Activated naive CD8-positive, alpha-beta T cell treated with anti-CD3 and anti-CD28 coated beads, Interleukin-2, amount 50 U/mL, for 24 hours (primary cell): ENCODE measurements at places on chromosomes 11 and 22.
A peak's percentile ranks its signal among the peaks of the same experiment; 100 is the strongest.

GRCh38 chr22:46941968-46942798 is 179.7 kb downstream of the TBC1D22A start:
- peak overlapping the region; percentile 2 for H3K27ac ChIP-seq
- no peaks in the 10 kb centered on the region for H3K4me1 ChIP-seq
- no peak overlapping the region for H3K4me3 ChIP-seq

DNA sequence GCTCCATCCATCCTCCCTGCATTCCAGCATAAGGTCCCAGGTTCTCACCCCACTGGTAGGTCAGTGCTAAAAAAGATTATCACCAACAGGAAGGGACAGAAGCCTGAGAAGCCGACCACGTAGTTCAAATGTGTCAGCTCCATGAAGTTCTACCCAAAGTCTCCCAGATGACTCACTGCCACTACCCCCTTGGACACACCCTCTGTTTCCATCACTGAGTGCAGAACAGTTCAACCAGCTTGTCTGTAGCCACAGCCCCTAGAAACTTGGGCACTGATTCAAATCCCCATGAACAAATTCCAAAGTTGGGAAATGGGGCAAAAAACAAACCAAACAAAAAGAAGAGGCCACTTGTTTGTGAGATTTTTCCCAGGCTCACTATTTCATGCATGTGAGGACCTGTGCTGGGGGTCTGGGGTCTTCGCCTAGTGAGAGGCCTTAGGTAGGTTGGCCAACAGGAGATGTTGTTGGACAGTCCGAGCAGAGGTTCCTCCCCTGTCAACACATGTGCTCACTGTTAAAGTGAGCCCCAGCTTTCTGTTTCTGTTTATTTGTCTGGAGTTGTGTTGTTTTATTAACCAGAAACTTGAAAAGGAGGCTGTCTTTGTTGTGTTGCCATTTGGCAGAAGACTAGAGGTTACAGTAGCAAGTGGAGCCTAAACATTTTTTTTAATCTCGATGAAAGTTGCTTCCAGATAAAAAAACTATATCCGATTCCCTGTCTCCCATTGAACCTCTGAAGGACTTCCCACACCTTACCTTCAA is 24.2 kb upstream of the FLI1 start:
- DNase-seq, result no peak
- no peak overlapping the region for H3K27ac ChIP-seq
- no peak overlapping the region for H3K4me3 ChIP-seq
- H3K27me3 ChIP-seq, result no peaks in the 10 kb centered on the region
- H3K4me1 ChIP-seq, result peaks cover 8% of the 10 kb centered on the region

- H3K4me1 ChIP-seq, result no peaks in the 10 kb centered on the region
- H3K27me3 ChIP-seq, result peaks cover 10% of the 10 kb centered on the region
- no peak overlapping the region for H3K4me3 ChIP-seq
- peaks cover 13% of the 10 kb centered on the region for H3K36me3 ChIP-seq
Observed at GRCh38 chr11:59891781-59892181, 13.2 kb downstream of the OOSP3 start.

DNA sequence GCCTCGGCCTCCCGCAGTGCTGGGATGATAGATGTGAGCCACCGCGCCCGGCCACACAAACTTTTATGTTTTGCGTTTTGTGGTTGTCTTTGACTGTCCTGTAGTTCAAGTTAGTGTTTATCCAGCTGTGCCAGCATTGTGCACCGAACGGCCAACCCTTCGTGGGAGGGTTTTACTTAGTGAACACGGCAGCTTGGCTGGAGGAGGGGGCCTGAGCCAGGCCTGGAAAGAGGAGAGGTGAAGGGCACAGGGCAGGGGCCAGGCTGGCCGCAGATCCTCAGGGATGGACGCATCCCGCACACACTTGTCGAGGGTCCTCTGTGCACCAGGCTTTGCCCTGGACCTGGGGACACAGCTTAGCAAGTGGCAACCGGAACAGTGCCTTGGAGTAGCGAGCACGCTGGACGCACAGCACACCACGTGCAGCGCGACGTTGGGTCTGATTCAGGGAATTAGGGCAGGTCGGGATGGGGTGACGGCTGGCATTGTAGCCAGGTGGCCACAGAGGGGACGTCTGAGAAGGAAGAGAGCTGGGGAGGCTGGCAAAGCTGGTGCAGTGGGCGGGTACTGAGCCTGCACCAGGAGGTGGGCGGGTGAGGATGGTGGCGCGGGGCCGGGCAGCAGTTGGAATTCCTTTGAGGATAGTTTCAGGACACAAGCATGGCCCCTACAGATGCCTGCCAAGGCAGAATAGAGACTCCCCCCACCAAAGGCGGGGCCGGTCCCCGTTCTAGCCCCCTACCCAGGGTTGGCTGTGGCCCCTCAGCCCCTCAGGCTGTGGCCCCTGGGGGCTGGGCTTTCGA is 13.4 kb downstream of the EPS8L2 start:
- peaks cover 31% of the 10 kb centered on the region for H3K27me3 ChIP-seq
- peaks cover 13% of the 10 kb centered on the region for H3K4me1 ChIP-seq
- no peak overlapping the region for H3K27ac ChIP-seq
- no peak for DNase-seq
- peak overlapping the region; percentile 34 for H3K4me3 ChIP-seq
- H3K36me3 ChIP-seq, result peaks cover 1% of the 10 kb centered on the region

- H3K27ac ChIP-seq, result no peak overlapping the region
- no peaks in the 10 kb centered on the region for H3K36me3 ChIP-seq
- H3K4me3 ChIP-seq, result no peak overlapping the region
- no peaks in the 10 kb centered on the region for H3K27me3 ChIP-seq
- no peak for DNase-seq
Observed at GRCh38 chr11:67644042-67644441, 4.5 kb upstream of the TBX10 start.

GRCh38 chr11:86769219-86769618 is 31.1 kb upstream of the PRSS23 start:
- no peak overlapping the region for H3K27ac ChIP-seq
- H3K36me3 ChIP-seq, result no peaks in the 10 kb centered on the region
- H3K4me1 ChIP-seq, result no peaks in the 10 kb centered on the region
- H3K27me3 ChIP-seq, result peaks cover 2% of the 10 kb centered on the region

- DNase-seq, result no peak
- H3K36me3 ChIP-seq, result no peaks in the 10 kb centered on the region
- no peaks in the 10 kb centered on the region for H3K4me1 ChIP-seq
- H3K27me3 ChIP-seq, result peaks cover 2% of the 10 kb centered on the region
- H3K4me3 ChIP-seq, result no peak overlapping the region
- H3K27ac ChIP-seq, result no peak overlapping the region
Observed at GRCh38 chr22:49402169-49402568, 425.5 kb downstream of the BRD1 start.

- no peak for DNase-seq
- peaks cover under 1% of the 10 kb centered on the region for H3K36me3 ChIP-seq
- peaks cover 2% of the 10 kb centered on the region for H3K27me3 ChIP-seq
- H3K4me3 ChIP-seq, result no peak overlapping the region
- peaks cover 8% of the 10 kb centered on the region for H3K4me1 ChIP-seq
Observed at GRCh38 chr11:134349802-134350355, 18.1 kb downstream of the GLB1L2 start.

- no peaks in the 10 kb centered on the region for H3K4me1 ChIP-seq
- no peak for DNase-seq
- H3K36me3 ChIP-seq, result no peaks in the 10 kb centered on the region
- H3K4me3 ChIP-seq, result no peak overlapping the region
- no peaks in the 10 kb centered on the region for H3K27me3 ChIP-seq
Observed at GRCh38 chr11:8310743-8311298, 47.1 kb upstream of the LMO1 start.
